ENCODE measurements at places on chromosomes 6 and 20.
A peak's percentile ranks its signal among the peaks of the same experiment; 100 is the strongest.

- no peak for DNase-seq
Observed at GRCh38 chr6:5111626-5112025, 26.5 kb downstream of the PPP1R3G start.

DNA sequence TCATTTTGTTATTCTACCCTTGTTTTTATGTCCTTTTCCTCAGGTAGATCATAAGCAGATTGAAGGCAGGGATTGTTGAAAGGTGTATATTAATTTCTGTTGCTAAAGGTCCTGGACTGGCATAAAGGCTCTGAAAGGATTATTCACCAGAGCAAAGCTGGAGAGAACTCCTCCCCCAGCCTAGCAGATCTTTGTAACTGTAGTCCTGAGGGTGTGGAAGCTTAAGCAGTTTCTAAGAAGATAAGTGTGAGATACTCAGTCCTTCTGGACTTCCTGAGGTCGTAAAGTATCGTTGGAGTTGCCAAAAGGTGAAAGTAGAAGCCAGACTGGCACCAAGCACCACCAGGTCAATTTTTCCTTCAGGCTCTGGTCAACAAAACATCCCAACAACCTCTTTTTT is 24.2 kb downstream of the CGA start:
- no peak for DNase-seq

GRCh38 chr6:129733290-129733689 is 23.3 kb upstream of the ARHGAP18 start:
- DNase-seq: no peak

GRCh38 chr20:35013421-35014411 is 58.0 kb downstream of the MYH7B start:
- DNase-seq: peak; percentile 52

- DNase-seq: no peak
Observed at GRCh38 chr20:4809707-4810106, 88.0 kb downstream of the PRND start.

- DNase-seq: no peak
Observed at GRCh38 chr20:38001173-38001875, 31.9 kb downstream of the TTI1 start.

- DNase-seq: no peak
Observed at GRCh38 chr6:41157323-41157722, 3.2 kb upstream of the TREML1 start.

- no peak for DNase-seq
Observed at GRCh38 chr20:61972636-61973508, 92.8 kb downstream of the TAF4 start.

DNA sequence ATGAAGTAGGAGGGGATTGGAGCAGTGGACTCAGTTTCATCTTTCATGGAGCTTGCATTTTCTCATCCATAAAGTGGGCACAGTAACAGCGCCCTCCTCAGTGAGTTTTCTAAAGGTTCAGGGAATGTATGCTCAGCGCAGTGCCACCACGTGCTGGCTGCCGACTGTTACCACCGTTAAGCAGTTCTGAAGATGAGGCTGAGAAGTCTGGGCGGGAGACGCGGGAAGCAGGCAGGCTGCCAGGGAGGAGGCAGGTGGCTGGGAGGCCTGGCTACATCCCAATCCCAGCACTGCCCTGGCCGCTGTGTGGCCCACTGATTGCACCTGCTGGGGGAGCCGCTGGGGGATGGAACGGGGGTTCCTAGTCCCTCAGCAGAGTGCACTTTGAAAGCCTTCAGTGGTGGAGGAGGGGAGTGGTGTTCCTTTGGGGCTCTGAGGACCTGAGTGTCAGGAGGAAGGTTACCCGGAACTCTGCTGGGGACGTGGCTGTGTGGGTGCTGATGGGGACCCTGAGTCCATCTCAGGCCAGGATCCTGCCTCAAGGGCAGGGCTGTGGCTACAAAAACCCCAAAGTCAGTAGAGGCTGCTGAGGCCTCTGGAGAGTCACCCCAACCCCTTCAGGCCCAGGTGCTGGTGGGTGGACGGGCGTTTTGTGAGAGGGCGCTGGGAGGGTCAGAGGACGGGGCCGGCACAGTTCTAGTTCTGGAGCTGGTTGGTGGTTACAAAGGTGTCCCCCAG is 28.0 kb upstream of the PHACTR3 start:
- DNase-seq: no peak

GRCh38 chr20:37494796-37495195 is 26.3 kb upstream of the NNAT start:
- DNase-seq: no peak

DNA sequence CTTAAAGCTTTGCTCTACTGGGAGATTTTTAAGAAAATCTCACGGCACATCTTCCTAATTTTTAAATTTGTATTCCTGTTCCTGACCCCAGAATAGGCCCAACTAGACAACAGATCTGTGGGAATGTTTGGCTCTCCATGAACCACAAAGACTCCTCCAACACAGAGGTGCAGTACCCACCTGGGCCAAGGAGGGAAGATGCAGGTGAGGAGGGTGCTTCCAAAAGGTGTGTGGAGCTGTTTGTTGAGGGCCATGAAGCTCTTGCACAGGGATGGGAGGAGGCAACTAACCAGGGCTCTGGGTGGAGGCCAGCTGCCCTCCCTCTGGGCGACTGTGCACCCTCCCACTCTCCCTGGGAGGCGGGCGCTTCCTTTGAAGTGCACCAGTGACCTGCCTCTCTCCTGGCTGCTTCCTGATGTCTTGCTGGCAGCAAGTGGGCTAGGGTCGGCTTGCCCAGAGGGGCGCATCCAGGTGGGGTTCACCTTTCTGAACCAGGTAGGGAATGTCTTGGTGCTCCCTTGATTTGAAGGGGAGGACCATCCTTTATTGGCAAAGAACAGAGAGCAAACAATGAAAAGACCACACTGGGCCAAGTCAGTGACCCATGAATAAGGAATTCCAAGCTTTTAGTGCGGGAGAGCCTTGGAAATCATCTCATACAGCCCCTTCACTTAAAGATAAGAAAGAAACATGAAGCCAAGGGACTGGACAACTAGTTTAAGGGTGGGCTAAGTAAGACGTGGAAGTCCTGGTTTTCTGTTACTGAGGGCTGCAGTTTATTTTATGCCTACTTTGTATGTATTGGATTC is 76.0 kb downstream of the ANKRD6 start:
- DNase-seq: no peak

DNA sequence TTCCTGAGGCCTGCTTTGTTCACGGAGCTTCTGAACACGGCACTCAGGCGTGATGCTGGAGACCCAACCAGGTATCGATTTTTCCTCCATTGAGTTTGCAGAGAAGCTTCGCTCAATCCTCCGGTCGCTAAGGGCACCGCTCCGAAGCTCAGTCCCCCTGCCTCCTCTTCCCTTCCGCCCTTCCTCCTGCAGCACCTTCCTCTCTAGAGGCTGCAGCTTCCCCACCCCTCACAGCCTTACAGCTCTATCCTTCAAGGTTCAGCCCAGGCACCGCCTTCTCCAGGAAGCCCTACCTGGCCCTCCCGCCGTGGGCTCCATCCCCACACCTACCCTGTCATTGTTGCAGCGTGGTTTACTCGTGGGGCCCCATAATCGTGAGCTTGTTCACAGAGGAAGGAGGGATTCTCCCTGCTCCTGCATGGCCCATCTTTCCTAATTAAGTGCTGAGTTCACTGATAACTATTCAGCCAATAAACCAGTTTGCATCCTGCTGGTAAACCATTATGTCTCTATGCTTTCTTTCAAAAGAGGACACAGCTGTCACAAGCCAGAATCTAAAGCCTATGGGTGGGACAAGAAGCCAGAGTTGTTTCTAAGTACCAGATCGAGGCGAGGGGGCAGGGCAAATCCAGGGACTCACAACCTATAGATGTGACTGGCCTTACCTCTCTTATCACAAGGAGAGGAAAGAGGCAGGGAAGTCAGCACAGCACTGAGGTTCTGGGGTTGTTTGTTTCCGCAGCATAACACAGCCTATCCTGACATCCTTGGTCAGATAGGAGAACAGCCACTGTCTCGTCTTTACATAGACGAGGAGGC is 152.0 kb downstream of the GRM4 start:
- no peak for DNase-seq

DNA sequence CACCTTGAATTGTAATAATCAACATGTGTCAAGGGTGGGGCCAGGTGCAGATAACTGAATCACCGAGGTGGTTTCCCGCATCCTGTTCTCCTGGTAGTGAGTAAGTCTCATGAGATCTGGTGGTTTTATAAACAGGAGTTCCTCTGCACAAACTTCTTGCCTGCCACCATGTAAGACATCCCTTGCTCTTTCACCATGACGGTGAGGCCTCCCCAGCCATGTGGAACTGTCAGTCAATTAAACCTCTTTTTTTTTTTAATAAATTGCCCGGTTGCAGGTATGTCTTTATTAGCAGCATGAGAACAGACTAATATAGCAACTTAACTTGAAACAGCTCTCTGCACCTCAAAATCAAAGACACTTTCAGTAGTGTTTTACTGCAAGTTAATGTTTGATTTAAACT is 121.6 kb downstream of the OGFRL1 start:
- no peak for DNase-seq

DNA sequence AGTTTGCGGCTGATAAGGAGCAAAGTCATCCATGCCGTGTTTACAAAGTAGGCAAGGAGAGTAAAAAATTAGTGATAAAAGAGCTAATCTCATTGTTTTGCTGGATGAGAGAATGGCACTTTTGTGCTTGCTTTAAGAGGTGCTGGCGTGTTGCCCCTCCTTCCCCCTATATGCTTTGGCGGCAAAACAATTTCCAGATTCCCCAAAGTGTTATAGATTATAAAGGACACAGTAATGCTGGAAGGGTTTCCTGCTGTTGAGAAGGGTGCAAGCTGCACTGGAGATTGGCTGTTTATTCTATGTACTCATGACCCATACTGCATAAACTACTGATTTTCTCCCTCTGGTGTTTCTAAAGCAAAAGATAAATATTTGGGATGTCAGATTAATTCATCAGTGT is 338.9 kb upstream of the MAP3K7 start:
- no peak for DNase-seq

DNA sequence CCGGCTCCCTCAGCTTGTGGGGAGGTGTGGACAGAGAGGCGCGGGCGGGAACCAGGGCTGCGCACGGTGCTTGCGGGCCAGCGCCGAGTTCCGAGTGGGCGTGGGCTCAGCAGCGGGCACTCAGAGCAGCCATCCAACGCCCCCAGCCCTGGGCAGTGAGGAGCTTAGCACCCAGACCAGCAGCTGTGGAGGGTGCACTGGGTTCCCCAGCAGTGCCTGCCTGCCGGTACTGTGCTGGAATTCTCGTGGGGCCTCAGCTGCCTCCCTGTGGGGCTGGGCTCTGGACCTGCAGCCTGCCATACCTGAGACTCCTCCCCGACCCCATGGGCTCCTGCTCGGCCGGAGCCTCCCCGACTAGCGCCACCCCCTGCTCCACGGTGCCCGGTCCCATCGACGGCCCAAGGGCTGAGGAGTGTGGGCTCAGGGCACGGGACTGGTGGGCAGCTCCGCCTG is 92.7 kb downstream of the MANEA start:
- no peak for DNase-seq

GRCh38 chr6:168116975-168117899 is 38.2 kb upstream of the FRMD1 start:
- peak; percentile 33 for DNase-seq

DNA sequence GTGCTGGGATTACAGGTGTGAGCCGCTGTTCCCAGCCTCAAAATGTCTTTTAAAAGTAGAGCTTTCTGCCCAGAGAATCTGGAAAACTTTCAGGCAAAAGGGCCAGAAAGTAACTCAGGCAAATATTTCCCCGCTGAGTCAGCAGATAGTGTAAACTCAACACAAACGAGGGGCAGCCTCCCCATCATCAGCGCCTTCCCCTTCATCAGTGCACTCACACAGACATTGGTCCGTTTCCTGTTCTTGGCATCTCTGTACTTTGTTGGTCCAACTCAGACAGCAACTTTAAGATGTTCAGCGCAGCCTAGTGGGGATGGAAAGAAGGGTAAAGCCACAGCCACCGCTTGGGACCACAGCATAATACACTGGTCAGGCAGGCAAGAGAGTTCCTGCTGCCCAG is 69.5 kb downstream of the CSE1L start:
- DNase-seq: no peak

DNA sequence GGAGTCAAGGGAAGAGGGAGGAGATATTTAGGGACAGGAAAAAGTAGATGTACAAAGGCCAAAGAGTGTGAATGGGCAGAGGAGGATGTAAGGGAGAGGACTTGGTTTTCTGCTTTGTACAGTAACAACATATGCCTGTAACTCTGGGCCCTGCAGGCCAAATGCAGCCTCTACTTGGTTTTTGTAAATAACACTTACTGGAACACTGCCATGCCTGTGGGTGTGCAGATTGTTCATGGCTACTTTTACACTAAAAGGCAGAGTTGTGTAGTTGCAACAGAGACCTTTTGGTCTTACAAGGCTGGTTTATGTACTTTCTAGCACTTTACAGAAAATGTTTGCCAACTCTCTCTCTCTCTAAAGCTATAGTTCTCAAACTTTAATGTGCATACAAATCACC is 157.1 kb downstream of the PHACTR1 start:
- DNase-seq: no peak

GRCh38 chr6:137926985-137927384 is 59.9 kb downstream of the TNFAIP3 start:
- no peak for DNase-seq

DNA sequence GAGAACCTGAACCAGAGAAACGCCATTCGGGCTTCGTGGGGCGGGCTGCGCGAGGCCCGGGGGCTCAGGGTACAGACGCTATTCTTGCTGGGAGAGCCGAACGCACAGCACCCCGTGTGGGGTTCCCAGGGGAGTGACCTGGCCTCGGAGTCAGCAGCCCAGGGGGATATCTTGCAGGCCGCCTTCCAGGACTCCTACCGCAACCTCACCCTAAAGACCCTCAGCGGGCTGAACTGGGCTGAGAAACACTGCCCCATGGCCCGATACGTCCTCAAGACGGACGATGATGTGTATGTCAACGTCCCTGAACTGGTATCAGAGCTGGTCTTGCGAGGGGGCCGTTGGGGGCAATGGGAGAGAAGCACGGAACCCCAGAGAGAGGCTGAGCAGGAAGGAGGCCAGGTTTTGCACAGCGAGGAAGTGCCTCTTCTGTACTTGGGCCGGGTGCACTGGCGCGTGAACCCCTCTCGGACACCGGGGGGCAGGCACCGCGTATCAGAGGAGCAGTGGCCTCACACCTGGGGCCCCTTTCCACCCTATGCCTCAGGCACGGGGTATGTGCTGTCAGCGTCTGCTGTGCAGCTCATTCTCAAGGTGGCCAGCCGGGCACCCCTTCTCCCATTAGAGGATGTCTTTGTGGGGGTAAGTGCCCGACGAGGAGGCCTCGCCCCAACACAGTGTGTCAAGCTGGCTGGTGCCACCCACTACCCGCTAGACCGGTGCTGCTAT is 904 bp downstream of the B3GALT4 start:
- DNase-seq: peak; percentile 82

- no peak for DNase-seq
Observed at GRCh38 chr6:157670466-157671186, 152.4 kb upstream of the SNX9 start.

DNA sequence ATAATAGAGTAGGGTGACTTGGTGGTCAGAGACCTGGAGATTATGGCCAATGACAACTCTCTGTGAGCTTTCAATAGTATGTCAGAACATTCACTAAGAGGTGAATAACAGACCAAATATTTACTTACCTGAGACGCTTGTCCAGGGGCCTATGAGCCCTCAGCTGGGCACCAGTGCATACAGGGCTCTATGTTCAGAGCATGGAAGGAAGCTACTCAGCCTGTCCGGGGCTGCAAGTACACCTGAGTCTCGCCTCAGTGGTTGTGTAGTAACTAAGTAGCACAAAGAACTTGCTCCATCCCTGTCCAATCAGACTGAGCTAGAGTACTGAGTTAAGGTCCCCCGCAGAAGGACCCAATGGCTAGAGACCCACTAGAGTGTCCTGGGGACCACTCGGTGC is 11.6 kb upstream of the SCGN start:
- no peak for DNase-seq

GRCh38 chr6:38245295-38245694 is 394.4 kb downstream of the BTBD9 start:
- no peak for DNase-seq

All from activated CD8-positive, alpha-beta memory T cell treated with anti-CD3 and anti-CD28 coated beads for 24 hours (primary cell).